Suppressor macrophage treated with lipopolysaccharide for 1 hour (primary cell): ENCODE measurements at places on chromosomes 4 and X.

GRCh38 chr4:152501846-152502536 is 33.9 kb downstream of the FBXW7 start:
- DNase-seq = peak; percentile 21

DNA sequence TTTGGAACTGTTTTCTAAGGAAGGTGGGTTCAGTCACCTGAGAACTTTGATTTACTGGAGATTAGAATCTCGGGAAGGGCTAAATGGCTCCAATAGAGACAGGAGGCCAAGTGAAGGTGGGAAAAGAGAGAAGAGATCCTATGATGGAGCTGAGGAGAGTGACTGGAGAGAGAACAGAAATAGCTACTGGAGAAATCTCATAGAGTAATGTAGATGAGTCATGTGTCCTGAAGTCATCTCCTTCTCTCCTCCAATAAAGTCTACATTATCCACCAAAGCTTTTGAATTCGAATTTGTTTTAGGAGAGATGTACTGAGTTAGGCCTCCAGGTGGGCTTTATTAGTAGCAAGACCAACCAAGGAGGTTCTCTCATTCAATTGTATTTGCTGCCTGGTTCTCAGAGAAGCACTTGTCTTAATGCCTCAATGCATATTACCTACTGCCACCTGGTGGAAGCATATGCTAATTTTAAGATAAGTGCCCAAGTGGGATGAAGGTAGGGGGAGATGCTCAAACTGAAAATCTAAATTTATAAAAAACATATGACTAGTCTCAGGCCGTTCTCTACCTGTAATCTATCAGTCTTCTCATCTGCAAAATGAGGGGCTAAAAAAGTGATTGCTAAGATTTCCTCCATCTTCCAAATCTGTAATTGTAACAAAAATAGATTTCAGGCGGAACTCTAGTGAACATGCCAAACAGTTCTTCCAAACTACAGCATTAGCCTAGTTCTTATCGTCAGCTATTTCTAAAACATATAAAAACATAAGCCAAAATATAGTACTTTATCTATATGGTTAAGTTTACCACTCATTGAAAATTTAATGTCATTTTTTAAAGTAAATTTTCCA is 24.4 kb downstream of the TXK start:
- peak; percentile 44 for DNase-seq

DNA sequence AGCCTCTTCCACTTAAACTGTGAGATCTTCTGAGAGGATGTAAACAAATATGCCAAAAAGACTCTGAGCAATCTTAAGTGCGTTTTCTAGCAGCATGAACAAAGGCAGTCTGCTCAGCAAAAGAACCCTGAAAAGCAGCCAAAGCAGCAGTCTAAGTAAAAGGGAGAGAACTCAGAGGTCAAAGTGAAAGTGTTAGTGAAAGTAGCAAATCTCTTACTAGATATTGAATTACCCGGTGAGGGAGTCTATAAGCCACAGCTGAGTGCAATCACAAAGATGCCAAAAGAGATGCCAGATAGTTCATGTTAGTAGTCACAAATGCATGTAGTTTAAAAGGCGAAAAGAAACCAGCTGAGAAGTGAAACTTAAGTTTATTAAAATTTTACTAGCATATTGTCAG is 7.9 kb upstream of the GNRHR start:
- peak; percentile 8 for DNase-seq

- no peak for DNase-seq
Observed at GRCh38 chr4:112348488-112349158, 51.5 kb downstream of the ALPK1 start.

- DNase-seq = no peak
Observed at GRCh38 chr4:97646997-97647396, 496.3 kb downstream of the STPG2 start.

DNA sequence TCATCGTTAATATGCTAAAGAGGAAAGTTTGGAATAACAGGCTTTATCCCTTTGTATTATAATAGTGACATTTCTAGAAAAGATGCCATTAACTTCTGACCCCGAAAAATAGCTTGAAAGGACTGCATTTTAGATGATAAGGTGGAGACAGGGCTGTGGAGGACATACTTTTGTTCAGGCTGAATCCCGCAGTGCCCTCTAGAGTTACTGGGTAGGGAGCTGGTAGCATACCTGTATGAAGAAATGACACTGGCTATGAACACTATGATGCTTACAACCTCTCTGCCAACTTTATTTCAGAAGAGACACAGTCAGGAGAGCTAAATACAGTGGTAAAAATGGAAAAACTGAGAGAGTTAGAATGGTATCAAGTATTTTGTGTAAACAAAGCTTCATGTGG is 8.1 kb downstream of the IL1RAPL1 start:
- DNase-seq = no peak

GRCh38 chrX:32644476-32645245 is 566.7 kb downstream of the DMD start:
- no peak for DNase-seq

- DNase-seq = no peak
Observed at GRCh38 chrX:38804432-38804681, 3.1 kb downstream of the MID1IP1 start.

DNA sequence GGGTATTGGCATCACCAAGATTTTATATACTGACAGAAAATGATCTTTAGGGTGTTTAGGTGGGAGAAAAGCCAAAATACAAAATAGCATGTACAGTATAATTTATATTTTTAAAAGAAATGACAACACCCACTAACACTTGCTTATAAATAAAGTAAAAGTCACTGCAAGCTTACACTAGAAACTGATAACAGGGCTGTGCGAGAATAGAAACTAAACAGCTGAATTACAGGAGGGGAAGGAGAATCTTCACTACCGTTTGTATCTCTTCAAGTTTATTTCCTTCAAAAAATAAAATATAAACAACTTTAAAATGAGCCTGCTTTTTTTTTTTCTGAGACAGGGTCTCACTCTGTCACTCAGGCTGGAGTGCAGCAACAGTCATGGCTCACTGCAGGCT is 22.8 kb downstream of the GRSF1 start:
- no peak for DNase-seq

- DNase-seq = no peak
Observed at GRCh38 chr4:52015366-52015765, 4.8 kb downstream of the LRRC66 start.

DNA sequence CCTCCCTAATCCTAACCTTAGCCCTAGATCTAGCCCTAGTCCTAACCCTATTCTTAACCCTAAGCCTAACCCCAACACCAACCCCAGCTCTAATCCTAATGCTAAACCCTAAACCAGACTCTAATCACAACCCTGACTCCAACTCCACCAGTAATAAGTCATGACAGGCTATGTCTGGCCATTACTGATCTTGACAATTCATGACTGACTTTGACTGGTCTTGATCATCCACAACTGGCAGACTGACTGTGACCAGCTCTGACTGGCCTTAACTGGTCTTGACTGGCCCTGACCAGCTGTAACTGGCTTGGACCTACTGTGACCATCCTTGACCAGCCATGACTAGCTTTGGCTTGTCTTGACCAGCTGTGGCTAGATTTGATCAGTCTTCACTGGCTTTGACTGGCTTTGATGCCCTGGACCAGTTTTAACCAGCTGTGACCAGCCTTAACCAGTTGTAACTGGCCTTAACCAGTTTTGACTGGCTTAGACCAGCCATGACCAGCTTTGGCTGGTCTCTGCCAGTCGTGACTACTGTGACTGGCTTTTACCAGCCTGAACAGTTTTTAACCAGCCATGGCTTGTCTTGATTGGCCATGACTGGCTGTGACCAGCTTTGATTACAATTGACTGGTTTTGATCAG is 68.4 kb downstream of the RLIM start:
- no peak for DNase-seq
